ENCODE measurements at places on chromosomes 1 and 21.
A peak's percentile ranks its signal among the peaks of the same experiment; 100 is the strongest.

DNA sequence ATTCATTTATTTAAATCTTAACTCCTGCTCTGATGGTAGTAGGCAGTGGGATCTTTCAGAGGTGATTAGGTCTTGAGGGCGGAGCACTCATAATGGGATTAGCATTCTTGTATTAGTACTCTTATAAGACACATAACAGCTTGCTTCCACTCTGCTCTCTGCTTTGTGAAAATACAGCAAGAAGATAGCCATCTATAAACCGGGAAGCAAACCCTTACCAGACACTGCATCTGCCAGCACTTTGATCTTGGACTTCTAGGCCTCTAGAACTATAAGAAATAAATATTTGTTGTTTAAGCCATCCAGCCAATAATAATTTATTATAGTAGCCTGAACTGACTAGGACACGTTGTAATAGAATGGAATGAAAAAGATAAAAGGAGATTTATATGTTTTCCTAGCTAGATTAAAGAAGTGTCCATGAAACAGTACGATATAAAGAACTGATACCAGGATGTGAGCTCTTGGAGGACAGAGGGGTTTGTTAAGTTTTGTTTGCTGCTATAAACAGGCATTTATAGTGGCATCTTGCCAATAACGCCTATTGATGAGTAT, 869.9 kb downstream of the MRPL39 start:
- DNase-seq, result no peak

DNA sequence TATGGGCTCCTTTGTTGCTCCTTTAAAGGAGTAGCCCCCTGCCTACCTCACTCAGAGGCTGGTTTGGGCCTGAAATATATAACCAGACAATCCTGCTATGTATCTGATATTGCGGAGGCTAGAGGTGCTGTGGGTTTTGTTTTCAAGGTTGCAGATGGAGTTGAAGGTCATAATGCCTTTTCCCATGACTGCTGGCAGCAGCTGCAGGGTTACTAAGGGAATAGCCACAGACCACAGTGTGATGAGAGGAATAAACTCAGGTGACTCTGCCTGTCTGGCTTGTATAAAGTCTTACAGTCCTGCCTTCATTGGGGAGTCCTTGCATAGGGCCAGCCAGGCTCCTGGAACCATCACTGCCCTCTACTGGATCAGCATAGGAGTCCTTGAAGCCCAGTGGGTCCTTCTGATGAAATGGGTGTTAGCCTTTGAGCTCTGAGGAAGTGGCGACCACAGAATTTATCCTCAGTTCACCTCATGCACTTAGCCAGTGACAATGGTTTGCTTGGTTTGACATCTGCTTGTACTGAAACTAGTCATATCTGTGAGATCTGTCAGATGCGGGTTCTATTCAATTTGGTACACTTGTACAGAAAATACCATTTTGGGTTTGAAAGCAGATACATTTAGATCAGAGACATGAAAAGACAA, 174.4 kb upstream of the HMCN1 start:
- peak; percentile 53 for DNase-seq

- no peak for DNase-seq
Measured at GRCh38 chr1:228548788-228549187, 61.6 kb downstream of the RNF187 start.

- DNase-seq, result no peak
Measured at GRCh38 chr1:180945551-180945950, 32.9 kb downstream of the KIAA1614 start.

- no peak for DNase-seq
Measured at GRCh38 chr1:201728731-201729130, 100.2 kb upstream of the IPO9 start.

DNA sequence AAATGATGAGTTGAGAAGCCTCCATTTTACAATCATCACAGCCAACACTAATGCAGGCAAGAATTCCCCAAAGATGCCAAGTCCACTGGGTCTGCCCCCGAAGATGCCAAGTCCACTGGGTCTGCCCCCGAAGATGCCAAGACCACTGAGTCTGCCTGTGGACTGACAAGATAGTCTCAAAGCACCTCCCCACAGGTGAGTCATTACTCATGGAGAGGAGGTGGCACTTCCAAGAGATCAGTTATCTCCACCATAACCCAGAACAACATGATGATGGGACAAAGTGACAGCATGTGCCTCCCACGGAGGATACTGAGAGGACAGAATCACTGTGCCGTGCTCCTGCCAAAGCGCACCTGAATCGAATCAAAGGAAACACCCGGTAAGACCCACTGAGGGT, 4.8 kb downstream of the PTTG1IP start:
- no peak for DNase-seq

DNA sequence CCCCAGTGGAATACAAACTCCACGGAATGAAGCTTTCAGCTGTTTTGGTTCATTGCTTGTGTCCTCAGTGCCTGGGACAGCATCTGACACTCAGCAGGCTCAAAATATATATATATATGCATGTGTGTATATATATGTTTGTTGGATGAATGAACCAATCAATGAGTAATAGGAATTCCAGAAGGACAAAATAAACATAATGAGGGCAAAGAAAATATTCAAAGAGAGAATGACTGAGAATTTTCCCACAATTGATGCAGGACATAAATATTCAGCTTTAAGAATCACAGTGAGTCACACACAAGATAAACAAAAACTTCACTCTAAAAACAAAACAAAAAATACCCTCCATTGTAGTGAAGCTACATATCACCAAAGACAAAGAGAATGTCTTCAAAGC, 64.0 kb downstream of the CHD5 start:
- no peak for DNase-seq

DNA sequence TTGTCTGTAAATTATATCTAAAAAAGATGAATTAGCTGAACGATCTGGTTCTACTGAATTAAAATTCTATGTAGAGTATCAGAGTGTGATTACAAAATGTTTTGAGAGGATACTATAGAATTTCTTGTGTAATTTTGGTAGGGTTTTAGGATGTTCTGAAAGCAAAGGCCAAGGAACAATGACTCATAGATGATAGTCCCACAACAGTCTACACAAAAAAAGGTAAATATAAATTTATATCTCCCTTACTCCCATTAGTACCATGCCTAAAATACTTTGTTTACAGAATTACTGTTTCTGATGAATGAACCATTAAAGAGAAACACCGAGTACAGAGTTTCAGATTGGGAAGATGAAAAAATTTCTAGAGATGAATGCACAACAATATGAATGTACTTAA, 9.5 kb downstream of the EDEM3 start:
- no peak for DNase-seq

GRCh38 chr1:9126511-9126910, 2.4 kb downstream of the GPR157 start:
- no peak for DNase-seq
